ENCODE measurements at places on chromosomes 1 and 21. TPM values are rescaled to one million over a fixed set of nuclear protein-coding genes. Genes with fewer than 3 reads are reported as not detected.

The LEPR gene
- total RNA-seq: 24.8 TPM

The RIPK4 gene
- under 0.01 TPM for total RNA-seq

The HES5 gene
- total RNA-seq: not detected

The CA6 gene
- total RNA-seq: not detected

The UTS2 gene
- not detected for total RNA-seq

The OR10Z1 gene
- total RNA-seq: not detected

The SHISAL2A gene
- not detected for total RNA-seq

The MRPL39 gene
- 23.4 TPM for total RNA-seq

The ZNF593OS gene
- total RNA-seq: not detected

The INSRR gene
- total RNA-seq: not detected

The AGRN gene
- 35.7 TPM for total RNA-seq

The TRIM45 gene
- 1.5 TPM for total RNA-seq

Data from lung microvascular endothelial cell (primary cell).